GM04504 (cell line): ENCODE measurements at places on chromosomes 12 and 14.

DNA sequence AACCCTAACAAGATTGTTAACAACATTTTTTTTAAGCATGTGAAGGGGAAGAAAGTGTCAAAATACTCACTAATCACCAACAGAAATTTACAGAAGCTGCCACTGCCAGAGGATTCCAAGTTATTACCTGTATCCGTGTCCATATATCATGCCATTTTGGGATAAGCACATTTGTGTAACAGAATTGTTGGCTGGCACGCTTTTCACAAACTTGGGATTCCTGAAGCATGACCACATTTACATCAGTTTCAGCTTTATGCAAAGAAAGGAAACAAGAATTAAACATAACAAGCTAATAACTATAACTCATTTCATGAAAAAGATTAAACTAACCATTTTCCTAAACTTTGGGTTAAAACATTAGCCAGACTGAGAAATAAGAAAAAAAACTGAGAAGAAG, 5.9 kb downstream of the NEMP1 start:
- no peak for DNase-seq

DNA sequence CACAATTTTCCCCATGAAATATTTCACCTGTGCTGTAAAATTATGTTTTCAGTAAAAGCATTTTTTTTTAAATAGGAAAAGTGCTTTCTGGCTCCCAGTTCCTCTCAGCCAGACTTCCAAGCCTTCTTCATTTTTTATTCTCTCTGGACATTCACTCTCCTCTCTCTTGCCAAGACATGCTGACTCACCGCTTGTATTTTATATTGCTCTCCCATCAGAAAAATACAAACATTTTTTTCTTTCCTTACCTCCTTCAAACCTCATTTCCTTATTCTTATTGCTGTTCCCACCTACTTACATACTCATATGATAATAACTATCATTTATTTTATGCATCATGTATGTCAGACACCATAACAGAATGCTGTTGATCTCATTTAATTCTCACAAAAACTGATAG, 37.7 kb upstream of the ZNF641 start:
- peak; percentile 14 for DNase-seq

GRCh38 chr14:101934601-101935150, 29.7 kb upstream of the DYNC1H1 start:
- DNase-seq, result no peak

DNA sequence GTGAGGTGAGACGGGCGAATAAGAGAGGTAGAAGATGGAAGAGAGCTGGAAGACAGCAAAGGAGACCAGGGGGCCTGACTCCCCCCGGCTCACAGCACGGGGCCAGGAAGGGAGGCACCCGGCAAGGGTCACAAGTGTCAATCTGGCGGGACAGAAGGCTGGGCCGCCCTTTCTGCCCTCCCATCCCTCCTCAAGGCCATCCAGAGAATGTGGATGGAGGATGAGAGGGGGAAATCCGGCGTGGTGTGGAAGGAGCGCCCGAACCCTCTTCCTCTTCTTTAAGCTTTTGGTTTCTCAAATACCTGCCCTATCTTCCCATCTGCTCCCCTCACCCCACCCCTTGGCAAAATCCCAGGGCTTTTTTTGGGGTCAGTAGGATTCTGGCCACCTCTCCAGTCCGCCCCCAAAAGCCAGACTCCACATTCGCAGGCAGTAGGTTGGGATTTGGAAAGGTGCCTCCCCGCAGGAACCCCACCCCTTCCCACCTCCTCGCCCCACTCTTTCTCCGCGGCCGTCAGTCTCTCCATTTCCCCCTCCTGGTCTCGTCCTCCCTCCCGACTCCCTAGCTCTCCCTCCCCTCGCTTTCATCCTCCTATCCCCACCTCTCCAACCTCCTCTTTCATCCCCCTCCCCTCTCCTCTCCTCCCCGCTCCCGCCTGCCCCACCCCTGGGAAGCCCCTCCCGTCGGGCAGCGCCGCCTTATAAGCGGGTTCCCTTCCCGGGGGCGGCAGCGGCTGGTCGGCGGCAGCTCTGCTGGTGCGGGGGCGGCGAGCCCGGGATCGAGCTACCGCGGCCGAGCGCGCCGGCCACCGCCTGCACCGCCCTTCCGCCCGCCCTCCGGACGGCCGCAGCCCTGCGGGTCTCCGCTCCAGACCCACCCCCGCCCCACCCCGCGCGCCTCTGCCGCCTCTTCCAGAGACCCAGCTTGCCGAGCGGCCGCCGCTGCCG, at the start of gene PTMS:
PTMS (plus strand) TSS at position 730 of the 948 bp plus-strand sequence. CDS start 343 bp downstream, outside the sequence.
- peak; percentile 75 for DNase-seq

GRCh38 chr12:123365025-123365917, 624 bp upstream of the SBNO1 start:
- DNase-seq, result peak; percentile 98

- DNase-seq, result no peak
Observed at GRCh38 chr14:69428289-69428998, 30.0 kb downstream of the SLC39A9 start.

- DNase-seq, result no peak
Observed at GRCh38 chr12:19550626-19551025, 111.3 kb downstream of the AEBP2 start.

DNA sequence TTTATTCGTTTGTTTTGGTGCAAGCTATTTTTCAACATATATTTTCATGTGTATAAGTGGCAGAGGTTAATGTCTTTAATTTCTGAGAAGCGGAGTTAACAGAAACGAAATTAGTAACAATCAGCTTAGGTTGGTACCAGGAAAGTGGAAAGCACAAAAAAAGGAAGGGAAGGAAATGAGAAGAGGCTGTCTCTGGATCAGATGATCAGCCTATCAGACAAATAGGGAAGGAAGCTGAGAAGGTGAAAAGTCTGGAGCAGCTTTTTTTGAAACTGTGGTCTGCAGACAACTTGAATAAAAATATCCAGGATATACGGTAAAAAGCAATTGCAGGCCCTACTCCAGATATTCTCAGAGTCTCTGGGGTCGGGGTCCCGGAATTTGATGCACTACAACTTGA, 265.0 kb downstream of the SSPN start:
- DNase-seq, result no peak

DNA sequence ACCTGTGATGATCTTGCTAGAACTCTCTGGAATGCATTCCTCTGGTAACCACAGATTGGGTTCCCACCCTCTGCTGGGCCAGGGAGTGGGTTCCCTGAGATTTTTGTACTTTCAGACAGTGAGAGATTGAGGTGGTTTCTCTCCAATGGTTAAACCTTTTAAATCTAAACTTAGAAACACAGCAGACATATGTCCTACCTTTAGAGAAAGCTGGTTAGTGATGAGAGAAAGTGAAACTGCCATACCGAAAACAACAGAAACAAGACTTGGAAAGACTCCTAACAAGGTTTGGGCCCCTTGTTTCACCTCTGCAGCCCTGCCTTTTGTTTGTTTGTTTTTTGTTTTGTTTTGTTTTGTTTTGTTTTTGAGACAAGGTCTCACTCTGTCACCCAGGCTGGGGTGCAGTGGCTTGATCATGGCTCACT, 9.7 kb upstream of the SGPP1 start:
- DNase-seq, result no peak

DNA sequence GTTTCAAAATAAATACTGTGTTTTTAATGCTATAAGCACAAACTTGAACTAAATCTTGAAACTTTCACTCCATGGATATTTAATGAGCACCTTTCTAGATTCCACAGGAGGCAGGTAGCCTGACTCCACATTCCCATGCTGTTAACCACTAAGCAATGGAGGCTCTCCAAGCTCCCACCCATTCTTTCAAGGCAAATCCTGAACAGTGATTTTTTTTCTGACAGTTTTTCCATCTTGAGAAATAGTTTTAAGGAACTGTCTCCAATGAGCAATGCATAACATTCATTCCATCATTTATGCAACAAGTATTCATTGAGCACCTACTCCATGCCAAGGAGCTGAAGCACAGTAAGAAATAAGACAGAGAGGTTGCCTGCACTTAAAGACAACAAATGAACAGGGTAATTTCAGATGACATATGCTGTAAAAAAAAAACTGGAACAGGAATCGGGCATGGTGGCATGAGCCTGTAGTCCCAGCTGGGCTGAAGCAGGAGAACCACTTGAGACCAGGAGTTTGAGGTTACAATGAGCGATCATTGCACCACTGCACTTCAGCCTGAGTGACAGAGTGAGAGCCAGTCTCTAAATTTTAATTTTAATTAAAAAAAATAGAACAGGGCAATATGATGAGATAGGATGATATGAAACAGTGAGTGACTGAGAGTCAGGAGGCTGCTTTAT, 102.3 kb upstream of the CPSF6 start:
- no peak for DNase-seq

DNA sequence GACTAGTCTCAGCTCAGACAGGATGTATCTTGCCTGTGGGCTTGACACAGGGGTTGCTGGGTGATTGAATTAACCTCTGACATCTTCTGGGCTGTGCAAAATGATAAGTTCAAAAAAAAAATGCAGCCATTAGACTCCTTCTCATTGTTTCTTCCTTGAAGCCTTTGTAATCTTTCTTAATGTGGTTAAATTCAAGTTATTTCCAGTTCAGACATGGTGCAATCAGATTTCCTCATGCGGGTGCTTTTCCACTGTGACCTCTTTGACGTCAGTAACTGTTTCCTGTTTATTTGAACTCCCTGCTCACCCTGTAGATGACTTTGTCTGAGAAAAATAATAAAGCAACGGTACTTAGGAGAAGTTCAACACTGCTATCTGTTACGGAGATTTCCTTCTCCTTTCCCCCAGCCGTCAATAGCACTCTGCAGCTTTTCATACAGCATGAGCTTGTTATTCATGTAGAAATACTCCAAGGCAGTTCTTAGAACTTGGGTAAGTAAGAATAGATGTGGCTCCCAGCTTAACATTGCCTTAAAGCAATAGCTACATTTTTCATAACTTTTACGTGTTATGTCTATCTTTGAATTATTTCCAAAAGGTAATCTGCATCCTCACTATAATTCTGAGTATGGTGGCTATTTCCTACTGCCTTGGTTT, 155.5 kb downstream of the PRKCH start:
- peak; percentile 73 for DNase-seq

DNA sequence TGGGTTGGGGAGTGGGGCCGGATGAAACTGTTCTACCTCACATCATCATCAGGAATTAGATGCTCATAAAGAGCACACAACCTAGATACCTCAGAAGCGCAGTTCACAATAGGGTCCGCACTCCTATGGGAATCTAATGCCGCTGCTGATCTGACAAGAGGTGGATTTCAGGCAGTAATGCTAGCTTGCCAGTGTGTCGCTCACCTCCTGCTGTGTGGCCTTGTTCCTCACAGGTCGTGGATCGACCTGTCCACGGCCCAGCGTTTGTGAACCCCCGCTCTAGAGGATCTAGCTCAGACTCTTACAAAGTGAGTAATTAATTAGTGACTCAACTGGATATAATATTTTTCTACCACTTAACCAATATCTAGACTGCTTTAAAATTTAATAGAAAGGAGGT, 5.8 kb downstream of the PPP1R12A start:
- DNase-seq, result no peak

DNA sequence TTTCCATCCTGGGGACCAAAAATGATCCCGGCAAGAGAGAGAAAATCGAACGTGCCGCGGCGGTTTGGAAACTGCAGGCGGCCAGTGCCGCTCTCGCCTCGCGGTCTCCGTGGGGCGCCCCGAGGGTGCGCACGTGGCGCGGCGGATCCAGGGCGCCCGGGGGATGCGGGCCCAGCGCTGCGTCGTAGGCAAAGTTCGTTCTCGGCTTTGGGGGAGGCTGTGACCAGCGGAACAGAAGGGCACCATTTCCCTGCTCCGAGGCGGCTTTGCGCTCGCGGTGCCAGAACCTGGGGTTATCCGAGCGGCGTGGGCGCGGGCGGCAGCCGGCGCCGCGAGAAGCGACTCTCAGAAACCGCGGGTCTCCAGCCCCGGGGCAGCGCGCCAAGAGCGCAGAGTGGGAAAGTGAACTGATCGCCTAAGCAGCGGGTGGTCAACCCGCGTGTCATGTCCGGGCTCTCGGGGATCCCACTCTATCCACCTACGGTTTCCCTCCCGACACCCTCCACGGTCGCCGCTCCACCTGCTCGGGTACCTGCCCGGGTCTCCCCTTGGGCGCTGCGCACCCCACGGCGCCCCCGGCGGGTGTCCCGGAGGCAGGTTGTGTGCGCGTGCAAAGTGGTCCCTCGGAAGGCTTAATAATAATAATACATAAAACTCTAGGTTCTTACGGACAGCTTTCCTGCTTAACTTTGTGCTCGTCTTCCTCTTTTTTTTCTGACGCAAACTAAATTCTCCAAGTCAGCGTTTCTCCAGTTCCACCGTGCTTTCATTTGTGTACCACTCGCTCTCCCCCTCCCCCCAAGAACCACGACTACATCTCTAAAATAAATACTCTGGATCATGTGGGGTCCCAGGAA, 1.2 kb downstream of the ESRRB start:
- no peak for DNase-seq

DNA sequence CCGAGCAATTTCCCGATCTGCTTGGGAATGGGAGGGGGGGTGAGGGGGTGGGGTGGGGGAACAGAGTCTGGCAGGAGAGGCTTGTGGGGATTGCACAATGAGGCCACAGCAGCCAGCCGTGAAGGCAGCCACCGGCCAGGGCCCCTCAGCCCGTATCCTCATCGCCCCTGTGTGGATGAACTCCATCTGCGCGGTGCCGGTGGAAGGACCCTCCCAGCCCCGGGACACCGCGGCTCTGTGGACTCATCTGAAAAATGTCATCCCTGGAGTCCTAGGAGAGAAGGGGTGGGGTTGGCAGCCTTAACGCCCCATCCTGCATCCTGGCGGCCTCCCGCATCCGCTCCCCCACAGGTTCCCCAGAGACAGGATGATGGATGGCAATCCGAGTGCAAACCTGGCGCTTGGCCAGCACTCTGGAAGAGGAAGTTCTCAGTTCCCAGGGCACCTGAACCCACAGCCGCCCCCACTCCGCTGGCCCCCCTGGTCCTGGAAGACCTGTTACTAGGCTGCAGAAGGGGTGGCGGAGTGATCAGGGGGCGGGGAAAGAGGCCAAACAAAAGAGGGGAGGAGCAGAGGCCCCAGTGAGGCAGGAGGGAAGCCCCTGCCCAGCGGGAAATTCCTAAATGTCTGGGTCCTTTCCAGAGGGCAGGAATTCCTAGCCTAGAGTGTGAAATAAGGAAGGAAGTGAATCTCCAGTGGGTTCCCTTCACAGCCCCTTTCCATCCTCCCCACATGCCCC, 1.2 kb upstream of the TNFAIP2 start:
- DNase-seq, result no peak

DNA sequence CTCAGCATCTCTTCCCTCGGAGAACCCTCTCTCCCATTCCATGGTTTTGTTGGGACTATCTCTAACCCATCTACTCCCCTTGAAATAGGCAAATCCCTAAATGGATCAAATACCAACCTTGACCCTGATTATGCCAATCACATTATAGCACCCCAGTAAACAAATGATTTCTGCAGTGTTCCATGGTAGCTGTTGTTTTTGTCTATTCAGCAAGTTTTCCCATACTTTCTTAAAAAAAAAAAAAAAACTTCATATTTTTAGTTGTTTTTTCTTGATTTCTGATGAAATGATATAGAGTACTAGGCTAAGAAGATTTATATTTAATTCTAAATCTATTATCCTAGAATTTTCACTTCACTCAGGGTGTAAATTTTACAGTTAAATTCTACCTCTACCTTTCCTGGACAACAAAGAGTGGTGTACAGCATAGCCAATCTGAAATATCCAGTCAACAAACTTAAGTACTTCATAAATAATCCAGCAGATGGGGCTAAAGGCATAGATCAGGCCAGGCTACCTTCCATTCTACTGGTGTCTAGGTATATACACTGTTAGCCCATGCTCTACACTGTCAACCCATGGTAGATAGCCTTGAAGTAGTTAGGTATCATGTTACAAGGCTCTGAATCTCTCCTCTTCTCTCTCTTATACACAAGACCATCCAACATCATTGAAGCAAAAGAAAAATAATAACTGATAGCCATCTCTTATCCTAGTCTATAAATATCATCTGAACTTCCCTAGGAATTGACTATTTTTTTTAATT, 82.2 kb downstream of the PLEKHG7 start:
- peak; percentile 27 for DNase-seq

- no peak for DNase-seq
Observed at GRCh38 chr12:97038834-97039233, 131.8 kb downstream of the NEDD1 start.
